ENCODE measurements at places on chromosomes 5 and 9.
A peak's percentile ranks its signal among the peaks of the same experiment; 100 is the strongest.

DNA sequence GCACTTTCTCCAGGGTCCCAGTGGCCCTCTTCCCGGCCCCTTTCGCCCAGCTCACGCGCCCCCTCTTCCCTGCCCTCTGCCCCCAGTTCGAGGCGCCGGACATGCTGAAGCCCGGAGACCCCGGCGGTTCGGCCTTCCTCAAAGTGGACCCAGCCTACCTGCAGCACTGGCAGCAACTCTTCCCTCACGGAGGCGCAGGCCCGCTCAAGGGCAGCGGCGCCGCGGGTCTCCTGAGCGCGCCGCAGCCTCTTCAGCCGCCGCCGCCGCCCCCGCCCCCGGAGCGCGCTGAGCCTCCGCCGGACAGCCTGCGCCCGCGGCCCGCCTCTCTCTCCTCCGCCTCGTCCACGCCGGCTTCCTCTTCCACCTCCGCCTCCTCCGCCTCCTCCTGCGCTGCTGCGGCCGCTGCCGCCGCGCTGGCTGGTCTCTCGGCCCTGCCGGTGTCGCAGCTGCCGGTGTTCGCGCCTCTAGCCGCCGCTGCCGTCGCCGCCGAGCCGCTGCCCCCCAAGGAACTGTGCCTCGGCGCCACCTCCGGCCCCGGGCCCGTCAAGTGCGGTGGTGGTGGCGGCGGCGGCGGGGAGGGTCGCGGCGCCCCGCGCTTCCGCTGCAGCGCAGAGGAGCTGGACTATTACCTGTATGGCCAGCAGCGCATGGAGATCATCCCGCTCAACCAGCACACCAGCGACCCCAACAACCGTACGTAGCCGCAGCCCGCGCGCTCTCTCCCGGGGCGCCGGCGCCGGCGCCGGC is 1.0 kb downstream of the PRDM6 start:
- DNase-seq = no peak

DNA sequence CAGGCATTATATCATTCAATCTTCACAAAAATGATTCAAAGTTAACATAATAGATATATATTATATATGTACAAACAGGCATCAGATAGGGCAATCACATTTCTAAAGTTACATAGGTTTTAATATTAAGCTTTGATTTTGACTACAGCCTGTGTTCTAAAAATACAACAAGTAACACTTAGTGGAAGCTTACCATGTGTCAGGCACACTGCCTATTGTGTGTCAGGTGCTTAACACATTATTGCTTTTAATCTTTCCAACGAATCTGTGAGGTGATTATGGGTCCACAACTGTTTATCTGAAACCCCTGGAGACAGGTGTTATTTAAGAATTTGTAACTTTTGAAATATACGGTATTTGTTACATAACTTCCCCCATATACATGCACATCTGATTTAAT is 25.2 kb downstream of the FBN2 start:
- no peak for DNase-seq

DNA sequence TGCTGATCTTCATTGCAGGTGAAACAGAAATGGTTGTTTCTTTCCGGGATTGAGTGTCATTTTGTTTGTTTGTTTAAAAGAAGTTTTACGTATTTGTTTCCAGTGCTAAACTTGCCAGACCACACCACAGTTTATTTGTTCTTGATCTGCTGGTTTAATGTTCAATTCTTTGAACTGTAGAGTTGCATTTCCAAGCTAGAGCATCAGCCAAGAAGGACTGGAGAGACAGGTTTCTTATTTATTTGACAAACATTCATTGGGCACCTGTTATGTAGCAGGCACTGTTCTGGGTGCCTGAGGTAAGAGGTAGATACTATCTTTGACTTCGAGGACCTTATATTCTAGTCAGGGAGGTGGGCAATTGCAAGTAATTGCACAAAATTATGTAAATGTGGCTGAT is 45.0 kb downstream of the MCCC2 start:
- no peak for DNase-seq

DNA sequence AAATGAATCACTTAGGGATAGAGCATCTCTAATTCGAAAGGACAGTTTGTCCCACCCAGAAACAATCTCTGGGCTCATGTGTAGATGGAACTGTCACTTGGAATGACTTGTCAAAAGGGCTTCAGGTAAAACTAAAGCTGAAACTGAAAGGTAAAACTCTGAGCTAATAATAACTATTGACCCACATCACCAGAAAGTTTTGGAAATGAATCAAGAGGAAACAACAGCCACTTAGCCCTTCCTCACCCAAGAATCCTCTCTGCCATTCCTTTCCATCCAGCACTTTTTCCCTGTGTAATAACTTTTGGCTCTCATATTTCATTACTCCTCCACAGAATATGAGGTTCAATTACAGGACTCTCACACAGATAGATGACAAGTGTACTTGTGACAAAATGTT is 14.0 kb upstream of the GLRX start:
- DNase-seq = no peak

- peak; percentile 24 for DNase-seq
These were observed 621 bp downstream of the NR6A1 start for GRCh38 chr9:124770359-124771020.

GRCh38 chr9:16828340-16829281 is 41.9 kb downstream of the BNC2 start:
- DNase-seq = no peak

- DNase-seq = no peak
These were observed 270.1 kb downstream of the DNAH5 start for GRCh38 chr5:13674391-13674790.

GRCh38 chr5:143582869-143583268 is 179.4 kb upstream of the NR3C1 start:
- no peak for DNase-seq

GRCh38 chr5:135966165-135966564 is 11.4 kb upstream of the LECT2 start:
- DNase-seq = no peak

GRCh38 chr5:19739671-19740070 is 248.3 kb downstream of the CDH18 start:
- no peak for DNase-seq

- peak; percentile 21 for DNase-seq
These were observed 20.0 kb downstream of the ERAP2 start for GRCh38 chr5:96896276-96896675.

- no peak for DNase-seq
These were observed 14.1 kb downstream of the CAPSL start for GRCh38 chr5:35924122-35924949.

DNA sequence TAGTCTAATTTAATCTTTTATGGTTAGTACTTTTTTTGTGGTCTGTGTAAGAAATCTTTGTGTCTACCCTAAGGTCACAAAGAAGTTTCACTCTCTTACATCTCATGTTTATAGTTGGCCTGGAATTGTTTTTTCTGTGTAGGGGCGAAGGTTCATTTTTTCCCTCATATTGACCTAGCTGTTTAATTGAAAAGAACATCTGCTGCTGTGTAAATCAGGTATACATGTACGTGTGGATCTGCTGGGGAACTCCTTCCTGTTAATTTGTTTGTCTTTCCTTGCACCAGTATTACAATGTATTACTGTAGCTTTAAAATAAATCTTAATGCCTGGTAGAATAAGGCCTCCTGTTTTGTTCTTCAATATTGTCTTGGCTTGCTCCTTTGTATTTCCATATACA is 37.8 kb downstream of the EXOSC2 start:
- no peak for DNase-seq

GRCh38 chr9:4263591-4263990 is 36.3 kb downstream of the GLIS3 start:
- DNase-seq = no peak

- DNase-seq = no peak
These were observed 9.4 kb downstream of the PRELID2 start for GRCh38 chr5:145825751-145826180.

GRCh38 chr5:66814146-66814991 is 218.2 kb downstream of the MAST4 start:
- DNase-seq = no peak

GRCh38 chr5:68454766-68455165 is 239.2 kb downstream of the PIK3R1 start:
- no peak for DNase-seq

DNA sequence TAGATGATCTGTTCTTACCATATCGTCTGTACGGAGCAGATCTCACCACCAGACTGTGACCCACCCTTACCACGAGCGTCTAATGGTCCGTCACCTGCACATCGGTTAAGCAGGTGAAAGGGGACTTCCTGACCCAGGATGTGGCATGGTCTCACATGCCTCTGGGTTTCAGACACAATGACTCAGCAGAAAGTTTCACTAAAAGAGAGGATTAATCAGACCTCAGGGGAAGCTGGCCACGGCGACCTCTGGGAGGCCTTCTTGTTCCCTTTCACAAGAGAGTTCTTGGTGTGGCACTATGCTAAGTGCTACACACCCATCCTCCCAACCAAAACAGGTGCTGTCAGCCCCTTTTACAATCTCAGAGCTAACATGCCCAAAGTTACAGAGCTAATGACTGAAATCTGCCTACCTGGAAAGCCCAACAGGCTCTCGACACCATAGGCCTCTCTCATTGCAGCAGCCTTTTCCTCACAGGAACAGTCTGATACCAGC is 41.6 kb downstream of the ADAMTS12 start:
- no peak for DNase-seq

GRCh38 chr9:25519286-25519685 is 159.0 kb downstream of the TUSC1 start:
- DNase-seq = no peak

GRCh38 chr5:95609711-95610110 is 10.2 kb upstream of the GPR150 start:
- DNase-seq = no peak

GRCh38 chr9:129649726-129650679 is 8.1 kb upstream of the ASB6 start:
- no peak for DNase-seq

- no peak for DNase-seq
These were observed 14.8 kb upstream of the SLC6A19 start for GRCh38 chr5:1186351-1187233.

DNA sequence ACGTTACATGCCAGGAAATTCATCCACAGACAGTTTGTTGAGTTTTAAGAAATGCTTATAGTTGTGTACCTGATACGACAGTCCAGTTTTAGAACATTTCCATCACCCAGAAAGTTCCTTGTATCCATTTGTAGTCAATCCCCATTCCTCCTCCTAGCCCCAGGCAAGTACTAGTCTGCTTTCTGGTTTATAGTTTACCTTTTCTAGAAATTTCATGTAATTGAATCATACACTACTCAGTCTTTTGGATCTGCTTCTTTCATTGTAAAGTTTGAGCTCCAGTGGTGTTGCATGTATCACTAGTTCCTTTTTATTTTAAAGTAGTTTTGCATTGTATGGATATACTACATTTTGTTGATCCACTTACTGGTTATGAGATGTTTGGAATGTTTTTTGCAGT is 291.2 kb downstream of the AOPEP start:
- DNase-seq = no peak

- DNase-seq = peak; percentile 64
These were observed 56.2 kb downstream of the ACER2 start for GRCh38 chr9:19464764-19465585.

GRCh38 chr5:45288746-45289145 is 407.4 kb downstream of the HCN1 start:
- DNase-seq = no peak

- no peak for DNase-seq
These were observed 16.7 kb downstream of the IFNB1 start for GRCh38 chr9:21060919-21061561.

GRCh38 chr5:73587923-73588322 is 22.4 kb downstream of the UTP15 start:
- no peak for DNase-seq

DNA sequence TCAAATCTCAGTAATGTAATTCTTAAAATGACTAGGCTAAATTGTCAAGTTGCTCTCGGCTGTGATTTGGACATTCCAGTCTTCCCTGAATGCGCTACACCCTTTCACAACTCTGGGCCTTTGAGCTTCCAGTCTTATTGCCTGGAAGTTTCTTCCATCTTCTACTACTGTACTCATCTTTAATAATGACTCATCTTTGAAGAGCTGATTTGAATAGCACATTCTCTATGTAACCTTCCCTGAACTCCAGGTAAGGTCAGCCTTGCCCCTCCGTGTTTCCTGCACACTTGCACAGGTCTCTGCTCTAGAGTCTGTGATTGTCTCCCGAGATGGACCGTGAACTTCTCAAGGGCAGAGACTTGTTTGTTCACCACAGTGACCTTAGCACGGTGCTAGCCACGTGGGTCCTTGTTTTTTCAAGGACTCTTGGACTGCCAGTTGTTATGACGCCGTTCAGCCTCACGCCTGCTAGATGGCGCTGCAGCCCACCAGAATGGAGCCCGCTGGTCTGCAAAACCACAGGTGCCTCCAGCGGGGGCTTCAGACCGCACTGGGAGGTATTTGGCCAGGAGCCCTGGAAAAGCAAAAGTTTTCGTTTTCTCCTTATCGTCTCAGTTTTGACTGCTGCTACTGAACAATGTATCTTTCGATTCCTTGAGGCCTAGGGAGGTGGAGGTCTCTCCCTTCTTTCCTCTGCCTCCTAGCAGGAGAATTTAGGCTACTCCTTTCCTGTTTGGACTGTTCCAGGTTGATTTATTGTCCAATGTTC is 44.4 kb downstream of the SEC61B start:
- peak; percentile 58 for DNase-seq

DNA sequence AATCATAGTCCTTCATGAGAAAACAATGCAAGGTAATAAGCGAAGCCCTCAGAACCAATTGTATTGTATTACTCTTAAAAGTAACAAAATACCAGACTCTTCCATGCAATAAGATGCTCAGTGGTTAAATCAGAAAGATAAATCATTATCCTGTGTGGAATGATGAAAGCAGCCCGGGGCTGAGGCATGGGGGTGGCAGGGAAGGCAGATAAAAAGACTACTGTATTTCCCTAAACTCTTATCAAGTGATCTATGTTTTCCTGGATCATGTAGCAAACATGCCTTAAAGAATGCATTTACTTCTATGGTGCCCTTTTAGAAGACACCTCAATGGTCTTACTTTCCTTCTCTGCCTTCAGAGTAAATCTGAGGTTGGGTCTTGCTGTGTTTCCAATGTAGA is 105.6 kb upstream of the DAPK1 start:
- no peak for DNase-seq

GRCh38 chr9:91276513-91276912 is 85.2 kb downstream of the AUH start:
- no peak for DNase-seq

GRCh38 chr5:102229685-102230084 is 66.4 kb downstream of the SLCO4C1 start:
- no peak for DNase-seq

DNA sequence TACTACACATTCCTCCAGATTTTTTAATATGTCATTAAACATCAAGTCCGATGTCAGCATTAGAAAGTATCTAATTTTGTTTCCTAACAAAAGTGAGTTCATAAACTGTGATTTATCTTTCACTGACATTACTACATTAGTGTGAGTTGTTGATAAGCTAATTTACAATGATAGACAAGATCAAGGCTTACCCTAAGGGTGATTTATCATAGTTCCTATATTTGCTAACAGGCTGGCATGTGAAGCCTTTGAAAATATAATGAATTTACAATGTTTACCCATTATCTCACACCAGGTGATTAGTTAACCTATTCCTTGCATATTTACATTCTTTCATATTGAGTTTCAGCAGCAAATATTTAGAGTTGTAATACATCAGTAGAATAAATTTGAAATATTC is 1096.9 kb upstream of the NUDT12 start:
- DNase-seq = no peak
